Right hindlimb (tissue), 1 donor: ENCODE measurements at places on chromosomes 6 and 20.

GRCh38 chr6:36094753-36095496 lies 35.4 kb upstream of the MAPK13 start:
- DNase-seq: peak; percentile 84

- no peak for DNase-seq
These were observed 134.2 kb downstream of the PLCB4 start for GRCh38 chr20:9203081-9203447.

- DNase-seq: no peak
These were observed 94.4 kb upstream of the NAA20 start for GRCh38 chr20:19922716-19923115.

GRCh38 chr6:17182961-17183360 lies 81.1 kb downstream of the STMND1 start:
- DNase-seq: no peak

- no peak for DNase-seq
These were observed 9.4 kb downstream of the COL19A1 start for GRCh38 chr6:69875715-69876114.

- DNase-seq: peak; percentile 63
These were observed 85.5 kb upstream of the C20orf144 start for GRCh38 chr20:33576432-33577125.

- DNase-seq: peak; percentile 40
These were observed 132.4 kb downstream of the EYA2 start for GRCh38 chr20:47027042-47027441.

DNA sequence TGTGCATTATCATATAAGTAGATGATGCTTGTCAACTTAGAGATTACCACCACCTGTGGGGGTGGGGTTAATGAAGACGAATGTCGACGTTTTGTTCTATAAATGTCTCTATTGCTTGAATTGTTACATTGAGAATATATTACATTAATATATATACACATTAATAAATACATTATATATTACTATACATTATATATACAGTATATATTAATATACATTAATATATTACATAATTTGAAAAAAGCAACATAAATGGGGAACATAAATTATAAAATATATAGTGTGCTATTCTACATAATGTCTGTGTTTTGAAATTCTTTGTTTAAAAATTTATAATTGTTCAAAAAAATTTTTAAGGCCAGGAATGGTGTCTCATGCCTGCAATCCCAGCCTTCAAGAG lies 81.1 kb downstream of the ALDH8A1 start:
- DNase-seq: no peak

- peak; percentile 64 for DNase-seq
These were observed 584 bp downstream of the PTK7 start for GRCh38 chr6:43076464-43077332.

DNA sequence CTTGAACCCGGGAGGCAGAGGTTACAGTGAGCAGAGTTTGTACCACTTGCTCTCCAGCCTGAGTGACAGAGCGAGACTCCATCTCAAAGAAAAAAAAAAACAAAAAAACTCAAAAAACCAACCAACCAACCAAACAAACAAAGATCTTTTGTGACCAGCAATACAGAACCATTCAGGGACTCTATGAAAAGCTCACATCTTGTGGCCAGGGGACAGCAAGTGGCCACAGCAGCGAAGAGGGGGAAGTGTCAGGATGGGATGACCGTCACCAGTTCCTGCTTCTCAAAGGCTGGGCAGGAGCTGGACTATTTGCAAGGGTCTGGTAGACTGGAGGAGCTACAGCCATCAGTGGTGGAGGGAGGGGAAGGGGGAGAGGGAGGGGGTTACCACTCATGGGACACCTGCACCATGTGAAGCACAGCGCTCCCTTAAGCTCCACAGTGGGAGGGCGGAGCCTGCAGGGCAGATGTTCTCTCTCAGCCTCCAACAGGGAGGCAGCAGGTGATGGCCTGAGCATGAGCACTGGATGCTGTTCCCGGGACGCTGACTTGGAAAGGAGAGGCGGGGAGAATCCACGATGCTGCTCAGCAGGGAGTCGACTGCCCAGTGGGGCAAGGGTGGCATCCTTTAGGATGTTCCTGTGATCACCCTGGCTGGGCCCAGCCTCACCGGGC lies 19.7 kb upstream of the ULBP3 start:
- no peak for DNase-seq

GRCh38 chr20:10771435-10772140 lies 97.8 kb upstream of the JAG1 start:
- DNase-seq: no peak

DNA sequence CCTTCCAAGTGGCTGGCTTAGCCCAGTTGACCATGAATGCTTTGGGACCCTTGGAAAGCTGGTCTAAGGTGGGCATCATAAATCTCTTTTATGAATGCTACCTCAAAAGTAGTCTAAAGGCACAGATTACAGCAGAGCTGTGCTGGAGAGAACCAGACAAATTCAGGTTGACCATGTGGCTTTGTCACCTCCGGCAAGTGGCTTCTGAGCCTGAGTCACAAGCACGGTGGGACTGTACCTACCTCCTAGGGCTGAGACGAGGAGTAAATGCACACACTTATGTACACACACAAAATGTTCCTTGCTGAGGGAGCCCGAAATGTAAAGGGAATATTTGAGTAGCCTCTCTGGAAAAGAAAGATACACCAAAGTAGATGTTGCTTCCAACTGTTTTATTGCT lies 155.9 kb downstream of the NFATC2 start:
- no peak for DNase-seq

DNA sequence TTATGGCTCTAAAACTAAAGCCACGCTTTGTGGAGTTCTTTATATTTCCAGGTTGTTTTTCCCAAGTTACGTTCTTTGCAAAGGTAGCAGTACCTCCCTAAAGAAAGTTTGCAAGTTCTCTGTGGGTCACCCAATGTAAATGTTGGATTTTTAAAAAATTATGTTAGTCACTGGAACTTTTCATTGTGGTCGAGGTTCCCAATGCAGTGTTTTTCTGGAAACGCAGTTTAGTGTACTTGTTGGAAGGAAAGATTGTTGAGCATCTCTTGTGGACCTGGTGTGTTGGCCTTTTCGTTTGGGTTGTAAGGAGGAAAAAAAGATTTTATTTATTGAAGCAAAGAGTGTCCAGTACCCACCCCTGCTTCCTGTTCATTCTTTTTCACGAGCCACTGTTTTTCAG lies 1.4 kb downstream of the TOP1 start:
- no peak for DNase-seq

DNA sequence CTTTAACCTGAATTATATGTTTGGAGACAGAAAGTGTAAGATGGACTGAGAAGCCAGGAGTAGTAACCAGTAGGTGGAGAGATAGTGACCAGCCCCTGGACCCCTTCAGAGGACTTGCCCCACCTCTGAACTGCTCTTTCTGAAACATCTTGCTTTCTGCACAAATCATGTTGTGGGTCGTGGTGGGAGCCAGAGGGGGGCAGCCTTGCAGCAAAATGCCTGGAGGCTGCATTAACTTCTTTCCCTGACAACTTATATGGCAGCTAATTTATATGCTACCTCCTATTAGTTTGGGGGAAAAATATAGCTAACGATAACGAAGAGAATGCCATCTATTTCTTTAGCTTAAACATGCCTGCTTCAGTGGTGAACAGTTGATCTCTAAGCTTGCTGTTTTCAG lies 859.8 kb downstream of the MAFB start:
- peak; percentile 43 for DNase-seq

- DNase-seq: peak; percentile 82
These were observed 17.1 kb downstream of the IRF4 start for GRCh38 chr6:408599-409102.

DNA sequence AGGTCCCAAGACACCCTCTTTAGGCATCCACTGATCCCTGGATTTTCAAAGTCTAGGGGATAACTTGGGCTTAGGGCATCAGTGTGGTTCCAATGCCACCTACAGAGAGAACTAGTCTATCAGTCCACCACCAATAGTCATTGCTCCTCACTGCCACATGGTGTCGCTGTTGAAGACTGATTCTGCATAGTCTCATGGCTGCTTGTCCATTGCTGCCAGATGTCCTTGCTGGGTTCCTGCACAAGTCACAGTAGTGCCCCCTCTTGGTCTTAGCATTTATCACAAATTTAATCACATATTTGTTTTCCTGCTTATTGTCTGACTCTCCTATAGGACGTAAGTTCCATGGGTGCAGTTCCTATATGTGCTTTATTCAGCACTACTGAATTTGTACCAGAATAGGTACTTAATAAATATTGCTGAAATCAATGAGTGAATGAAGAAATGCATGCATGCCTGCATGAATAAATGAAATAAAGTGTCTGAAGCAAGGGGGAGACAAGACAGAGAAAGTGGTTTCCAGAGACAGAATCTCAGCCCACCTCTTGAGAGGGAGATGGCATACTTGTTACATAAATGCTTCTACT lies 45.9 kb upstream of the RALY start:
- no peak for DNase-seq

DNA sequence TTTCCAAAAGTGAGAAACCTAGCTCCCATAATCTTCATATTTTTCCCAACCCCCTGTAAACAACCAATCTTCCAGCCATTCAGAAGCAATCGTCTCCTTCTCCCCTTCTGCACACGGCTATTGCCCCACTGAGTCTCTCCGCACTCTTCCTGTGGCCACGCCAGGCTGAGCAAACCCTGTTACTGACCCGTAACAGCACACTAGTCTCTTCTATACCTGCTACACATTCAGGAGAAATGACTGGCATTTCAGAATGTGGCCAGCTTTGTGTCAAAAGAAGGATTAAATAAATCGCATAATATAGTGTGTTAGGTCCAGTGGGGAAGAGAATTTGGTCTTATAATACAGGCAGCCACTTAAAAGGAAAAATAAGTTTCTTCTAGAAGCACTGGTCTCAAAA lies 41.4 kb downstream of the ECT2L start:
- DNase-seq: no peak

DNA sequence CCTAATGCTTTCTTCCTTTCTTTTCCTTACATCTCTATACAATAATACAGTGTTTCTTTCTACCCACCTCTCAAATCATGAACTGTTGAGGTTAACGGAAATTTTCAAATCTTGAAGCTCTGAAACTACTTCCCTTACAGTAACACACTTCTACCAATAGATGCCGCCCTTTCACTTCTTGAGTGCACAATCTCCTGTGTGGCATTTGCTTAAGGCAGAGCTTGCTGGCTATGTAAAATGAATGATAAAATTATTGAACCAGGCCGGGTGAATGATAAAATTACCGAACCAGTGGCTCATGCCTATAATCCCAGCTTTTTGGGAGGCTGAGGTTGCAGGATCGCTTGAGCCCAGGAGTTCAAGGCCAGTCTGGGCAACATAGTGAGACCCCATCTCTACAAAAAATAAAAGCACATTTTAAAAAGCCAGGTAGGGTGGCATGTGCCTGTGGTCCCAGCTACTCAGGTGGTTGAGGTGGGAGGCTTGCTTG lies 56.8 kb downstream of the KCNS1 start:
- DNase-seq: peak; percentile 40

GRCh38 chr6:74554041-74554440 lies 651.8 kb downstream of the COL12A1 start:
- DNase-seq: no peak

GRCh38 chr6:84074988-84075781 lies 41.6 kb downstream of the MRAP2 start:
- DNase-seq: no peak

DNA sequence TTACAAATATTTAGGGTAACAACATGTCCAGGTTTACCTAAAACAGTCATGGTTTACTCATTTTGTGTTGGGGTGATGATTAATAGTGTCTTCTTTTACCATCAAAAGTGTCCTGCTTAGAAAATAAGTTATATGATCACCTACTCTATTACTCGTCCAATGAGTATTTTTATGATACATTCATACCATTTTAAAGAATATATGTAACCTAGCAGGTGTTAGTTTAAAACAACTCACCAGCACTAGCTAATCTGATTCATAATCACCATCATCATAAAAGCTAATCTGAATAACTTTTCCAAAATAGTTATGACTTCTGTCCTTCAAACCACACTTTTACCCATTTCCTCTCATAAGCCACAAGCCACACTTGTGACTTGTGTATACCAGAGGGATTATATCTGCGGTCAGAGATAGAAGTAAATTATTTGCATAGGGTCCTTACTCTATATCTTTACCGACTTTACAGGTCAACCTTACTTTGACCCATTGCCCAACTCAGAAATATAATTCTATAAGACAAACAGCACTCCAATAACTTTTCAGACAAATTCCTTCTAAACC lies 33.3 kb upstream of the NRN1 start:
- no peak for DNase-seq

DNA sequence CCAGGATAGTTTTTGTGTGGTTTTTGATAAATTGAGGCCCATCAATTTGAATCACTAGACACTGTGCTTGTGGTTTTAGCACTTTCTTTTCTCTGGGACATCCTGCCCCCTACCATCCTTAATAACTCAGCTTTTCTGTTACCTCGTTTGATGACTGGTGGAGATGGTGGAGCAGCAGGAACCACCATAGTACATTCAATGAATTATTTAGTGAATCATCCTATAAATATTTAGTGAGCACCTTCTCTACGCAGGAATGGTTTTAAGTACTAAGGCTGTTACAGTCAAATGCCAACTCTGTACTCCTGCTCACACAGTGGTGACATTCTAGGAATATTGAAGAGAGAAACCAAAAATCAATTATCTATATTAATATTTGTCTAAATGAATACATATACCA lies 585.2 kb downstream of the HAO1 start:
- DNase-seq: no peak

DNA sequence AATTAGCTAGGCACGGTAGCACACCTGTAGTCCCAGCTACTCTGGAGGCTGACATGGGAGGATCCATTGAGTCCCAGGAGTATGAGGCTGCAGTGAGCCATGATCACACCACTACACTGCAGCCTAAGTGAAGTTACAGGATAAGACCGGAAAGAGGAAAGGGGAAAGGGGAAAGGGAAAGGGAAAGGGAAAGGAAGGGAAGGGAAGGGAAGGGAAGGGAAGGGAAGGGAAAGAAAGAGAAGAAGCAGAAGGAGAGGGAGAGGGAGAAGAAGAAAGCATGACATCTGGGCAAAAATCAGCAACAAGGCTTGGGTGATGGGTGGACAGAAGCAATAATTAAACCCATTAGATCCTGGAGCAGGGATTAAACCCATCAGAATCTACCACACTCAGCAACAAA lies 101.7 kb upstream of the RAB32 start:
- no peak for DNase-seq

DNA sequence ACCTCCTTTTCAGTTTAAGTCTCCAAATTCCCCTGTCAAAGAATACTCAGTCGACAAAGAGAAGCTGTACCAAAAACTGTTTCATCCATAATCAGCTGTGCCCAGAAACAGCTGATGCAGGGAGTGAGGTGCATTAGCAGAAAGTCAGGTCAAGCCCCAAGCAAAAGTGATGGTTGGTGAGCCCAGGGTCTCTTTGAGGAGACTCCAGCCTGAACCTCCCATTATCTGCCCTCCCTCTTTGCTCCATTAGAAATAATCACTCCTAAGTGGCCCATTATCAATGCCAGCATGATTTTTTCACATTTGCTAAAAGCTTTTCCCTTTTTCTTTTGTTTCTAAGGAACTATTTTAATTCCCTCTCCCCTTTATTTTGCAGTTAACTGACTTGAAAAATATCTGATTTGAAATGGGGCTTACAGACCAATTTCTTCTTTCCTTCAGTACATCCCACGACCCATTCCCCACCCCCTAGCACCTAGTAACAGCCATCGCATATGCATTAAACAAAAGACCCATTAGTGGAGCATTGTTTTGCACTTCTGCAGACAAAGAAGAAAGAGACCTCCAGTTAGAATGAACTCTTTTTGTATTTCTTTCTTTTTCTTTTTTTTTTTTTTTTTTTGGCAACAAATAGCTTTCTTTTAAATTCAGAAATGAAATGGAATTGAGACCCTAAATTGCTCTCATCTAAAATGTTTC lies 257.0 kb downstream of the GRIK2 start:
- no peak for DNase-seq
